ENCODE measurements at places on chromosomes 16 and 17. TPM values are rescaled to one million over a fixed set of nuclear protein-coding genes. Genes with fewer than 3 reads are reported as not detected.

DNA sequence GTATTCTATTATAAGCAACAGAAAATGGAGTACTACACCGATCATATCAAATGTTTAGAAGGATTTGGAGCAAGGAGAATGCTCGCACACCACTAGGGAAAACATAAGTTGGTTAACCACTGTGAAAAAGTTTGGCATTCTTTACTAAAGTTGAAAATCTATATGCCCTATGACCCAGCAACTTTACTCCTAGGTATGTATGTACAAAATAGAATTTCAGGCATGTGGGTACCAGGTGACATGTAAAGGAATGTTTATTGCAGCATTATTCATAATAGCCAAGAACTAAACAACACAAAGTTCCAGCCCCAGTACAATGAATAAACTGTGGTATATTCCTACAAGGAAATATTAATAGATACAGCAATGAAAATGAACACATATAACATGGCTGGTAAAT is 5.8 kb upstream of the HBZ start:
- no peak for DNase-seq

GRCh38 chr16:77790912-77791311 is 2.5 kb downstream of the VAT1L start:
- DNase-seq = no peak

- DNase-seq = no peak
Measured at GRCh38 chr16:83852774-83853173, 45.0 kb downstream of the HSBP1 start.

- DNase-seq = no peak
Measured at GRCh38 chr16:11260596-11260966, 4.6 kb upstream of the SOCS1 start.

GRCh38 chr16:19003935-19004334 is 20.2 kb downstream of the TMC7 start:
- no peak for DNase-seq

GRCh38 chr17:18197535-18198194 is 14.0 kb downstream of the ALKBH5 start:
- DNase-seq = no peak

KAT7 gene
- total RNA-seq = 47.5 TPM

RNF43 gene
- total RNA-seq = 4.7 TPM

CIITA gene
- 6.6 TPM for total RNA-seq
